NCI-H510A (cell line): ENCODE measurements at places on chromosomes 2 and 18.

- no peak for DNase-seq
Observed at GRCh38 chr2:109185821-109186570, 57.0 kb downstream of the SH3RF3 start.

DNA sequence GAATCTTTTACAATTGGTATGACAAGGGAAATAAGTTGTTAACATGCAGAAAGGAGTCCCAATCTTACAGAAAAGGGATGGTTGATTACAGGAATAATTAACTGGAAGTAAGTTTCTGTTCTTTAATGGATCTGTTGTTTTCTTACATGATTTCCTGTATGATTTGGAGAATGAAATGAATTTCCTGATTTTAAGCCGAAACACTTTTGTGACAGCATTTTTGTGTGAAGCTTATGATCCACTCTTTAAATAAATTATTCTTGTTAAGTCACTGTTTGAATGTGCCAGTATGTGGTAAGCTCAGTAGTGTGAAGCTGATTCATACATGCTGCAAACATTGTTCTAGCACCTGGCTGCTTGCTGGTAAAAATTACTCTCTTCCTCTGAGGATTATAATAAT is 516.2 kb downstream of the DCDC2C start:
- DNase-seq: no peak

DNA sequence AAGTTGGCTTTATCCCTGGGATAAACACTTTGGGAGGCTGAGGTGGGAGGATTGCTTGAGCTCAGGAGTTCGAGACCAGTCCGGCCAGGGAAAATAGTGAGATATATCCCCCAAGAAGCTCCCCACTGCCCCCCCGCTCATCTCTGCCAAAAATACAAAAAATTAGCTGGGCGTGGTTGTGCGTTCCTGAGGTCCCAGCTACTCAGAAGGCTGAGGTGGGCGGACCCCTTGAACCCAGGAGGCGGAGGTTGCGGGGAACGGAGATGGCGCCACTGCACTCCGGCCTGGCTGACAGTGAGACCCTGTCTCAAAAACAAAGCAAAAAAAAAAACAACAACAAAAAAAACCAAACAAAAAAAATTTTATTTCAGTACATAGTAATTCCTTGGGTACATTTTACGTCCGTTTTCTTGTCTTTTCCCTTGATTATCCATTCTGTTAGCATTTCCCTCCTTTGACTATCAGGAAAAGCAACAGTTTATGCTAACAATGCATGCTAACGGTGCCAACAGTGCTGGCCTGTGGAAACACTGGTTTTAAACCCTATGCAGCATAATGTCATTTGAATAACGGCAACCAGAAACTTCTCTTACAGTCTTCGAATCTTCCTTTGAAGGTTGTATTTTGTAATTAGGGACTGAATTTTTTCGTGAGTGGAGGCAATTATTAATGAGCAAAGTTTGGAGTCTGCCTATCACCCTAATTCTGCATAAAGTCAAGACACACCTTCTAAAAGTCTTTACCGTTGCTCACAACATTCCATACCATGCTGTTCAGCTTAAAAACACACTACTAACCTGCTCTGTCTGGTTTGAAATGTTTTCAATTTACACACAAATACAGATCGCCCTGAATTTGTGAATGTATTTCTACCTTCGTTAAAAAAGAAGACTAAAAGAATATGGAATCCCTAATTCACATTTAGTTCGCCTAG is 721 bp upstream of the MIB1 start:
- DNase-seq: no peak

- no peak for DNase-seq
Observed at GRCh38 chr2:210004881-210005280, 2.4 kb downstream of the RPE start.

GRCh38 chr2:64819774-64820688 is 166.3 kb upstream of the SERTAD2 start:
- DNase-seq: no peak

- DNase-seq: no peak
Observed at GRCh38 chr2:136703214-136703613, 62.1 kb upstream of the THSD7B start.

GRCh38 chr2:22450831-22451230 is 934.1 kb upstream of the KLHL29 start:
- no peak for DNase-seq

GRCh38 chr2:45636008-45636407 is 15.5 kb upstream of the PRKCE start:
- DNase-seq: peak; percentile 41

- no peak for DNase-seq
Observed at GRCh38 chr2:212424082-212424481, 114.5 kb downstream of the ERBB4 start.

DNA sequence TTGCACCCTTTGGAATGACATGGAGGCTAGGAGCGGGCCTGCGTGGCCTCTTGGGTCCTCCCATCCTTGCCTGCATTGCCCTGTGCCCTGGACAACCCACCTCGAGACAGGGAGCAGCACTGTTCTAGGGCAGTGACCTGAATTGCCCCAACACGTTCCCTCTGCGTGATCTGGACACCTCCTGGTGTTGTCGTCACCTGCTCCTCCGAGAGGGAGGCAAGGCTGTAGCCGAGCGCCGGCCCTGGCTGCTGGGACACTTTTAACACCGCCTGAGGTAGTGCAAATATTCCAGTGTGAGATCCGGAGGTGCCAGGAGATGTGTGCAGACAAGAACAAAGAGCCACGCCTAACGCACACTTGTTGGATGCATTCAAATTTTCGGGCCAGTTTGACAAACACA is 131.5 kb downstream of the SMAD7 start:
- DNase-seq: no peak

GRCh38 chr18:50937183-50937582 is 30.7 kb upstream of the ELAC1 start:
- no peak for DNase-seq

GRCh38 chr2:9398881-9399780 is 24.2 kb downstream of the ITGB1BP1 start:
- no peak for DNase-seq

DNA sequence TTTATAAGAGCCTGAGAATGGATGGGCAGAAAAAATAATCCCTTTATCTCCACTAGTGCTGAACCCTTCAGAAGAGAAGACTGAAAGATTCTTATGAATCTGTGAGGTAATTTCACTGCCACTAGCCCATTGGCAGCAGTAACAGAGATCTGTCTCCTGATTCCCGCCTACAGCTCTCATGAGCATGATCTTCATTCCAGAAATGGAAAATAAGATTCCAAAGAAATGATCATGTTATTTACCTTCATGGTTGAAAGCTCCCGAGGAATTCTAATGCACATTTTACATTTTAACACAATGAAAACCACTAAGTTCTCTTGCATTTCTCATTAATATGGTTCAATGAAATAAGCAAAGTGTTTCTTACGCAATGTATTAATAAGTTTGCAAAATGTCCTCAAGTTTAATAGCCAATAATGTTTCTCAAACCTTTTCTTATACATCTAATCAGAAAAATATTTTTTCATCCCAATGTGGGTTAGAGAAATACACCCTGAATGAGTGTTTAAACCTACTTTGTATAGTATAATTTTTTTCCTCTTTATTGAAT is 905.6 kb downstream of the TMEM182 start:
- no peak for DNase-seq

- DNase-seq: no peak
Observed at GRCh38 chr2:176917-177316, 86.9 kb downstream of the SH3YL1 start.

- no peak for DNase-seq
Observed at GRCh38 chr18:7727361-7728076, 160.4 kb downstream of the PTPRM start.

- no peak for DNase-seq
Observed at GRCh38 chr18:48320639-48320945, 88.6 kb downstream of the ZBTB7C start.

- DNase-seq: no peak
Observed at GRCh38 chr18:38909972-38910371, 1344.4 kb upstream of the CELF4 start.

GRCh38 chr18:33875029-33875565 is 297.1 kb downstream of the ASXL3 start:
- no peak for DNase-seq

DNA sequence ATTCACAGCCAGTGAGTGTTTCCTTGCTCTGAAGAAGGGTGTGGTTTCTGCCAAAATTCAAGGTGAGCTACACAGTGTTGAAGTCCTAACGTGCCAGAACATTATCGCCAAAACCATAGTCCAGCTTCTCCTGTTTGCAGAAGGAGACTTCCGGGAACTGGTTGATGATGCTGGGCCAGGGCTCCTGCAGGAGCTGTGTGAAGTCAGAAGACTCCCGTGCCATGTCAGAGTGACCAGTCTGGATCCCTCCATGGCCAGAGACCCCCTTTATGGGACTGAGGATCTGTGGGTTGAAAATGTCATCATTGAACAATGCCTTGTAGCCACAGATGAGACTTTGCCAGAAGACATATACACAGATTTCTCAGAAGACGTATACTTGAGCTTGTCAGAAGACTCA is 96.0 kb upstream of the RAB12 start:
- DNase-seq: no peak

DNA sequence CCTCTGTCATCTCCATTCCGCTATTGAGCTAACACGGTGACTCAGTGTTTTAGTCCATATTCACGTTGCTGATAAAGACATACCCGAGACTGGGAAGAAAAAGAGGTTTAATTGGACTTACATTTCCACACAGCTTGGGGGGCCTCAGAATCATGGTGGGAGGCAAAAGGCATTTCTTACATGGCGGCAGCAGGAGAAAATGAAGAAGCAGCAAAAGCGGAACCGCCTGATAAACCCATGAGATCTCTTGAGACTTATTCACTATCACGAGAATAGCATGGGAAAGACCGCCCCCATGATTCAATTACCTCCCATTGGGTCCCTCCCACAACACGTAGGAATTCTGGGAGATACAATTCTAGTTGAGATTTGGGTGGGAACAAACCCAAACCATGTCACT is 22.6 kb upstream of the CXXC1 start:
- DNase-seq: no peak

- DNase-seq: no peak
Observed at GRCh38 chr2:46032996-46033395, 264.2 kb upstream of the EPAS1 start.

DNA sequence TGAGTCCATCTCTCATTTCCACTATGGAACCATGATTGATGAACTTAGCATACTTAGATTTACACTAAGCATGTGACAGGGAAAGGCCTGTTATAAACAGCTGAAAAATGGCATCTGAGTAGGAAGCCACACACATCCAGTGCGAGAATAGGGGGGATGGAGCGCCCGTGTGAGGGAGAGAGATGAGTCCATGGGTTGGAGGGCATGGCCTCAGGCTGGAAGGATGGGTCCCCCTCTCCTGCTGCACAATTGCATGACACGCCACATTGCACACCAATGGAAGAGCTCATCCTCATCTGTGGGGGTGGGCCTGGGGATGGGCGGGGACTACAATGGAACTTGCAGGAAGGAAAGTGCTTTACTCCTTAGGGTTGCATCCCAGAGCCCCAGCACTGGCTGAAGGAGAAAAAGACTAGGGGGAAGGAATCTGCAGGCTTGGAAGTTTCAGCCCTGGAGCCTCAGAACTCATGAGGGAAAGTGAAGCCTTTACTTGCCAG is 46.4 kb upstream of the CXCR4 start:
- no peak for DNase-seq

DNA sequence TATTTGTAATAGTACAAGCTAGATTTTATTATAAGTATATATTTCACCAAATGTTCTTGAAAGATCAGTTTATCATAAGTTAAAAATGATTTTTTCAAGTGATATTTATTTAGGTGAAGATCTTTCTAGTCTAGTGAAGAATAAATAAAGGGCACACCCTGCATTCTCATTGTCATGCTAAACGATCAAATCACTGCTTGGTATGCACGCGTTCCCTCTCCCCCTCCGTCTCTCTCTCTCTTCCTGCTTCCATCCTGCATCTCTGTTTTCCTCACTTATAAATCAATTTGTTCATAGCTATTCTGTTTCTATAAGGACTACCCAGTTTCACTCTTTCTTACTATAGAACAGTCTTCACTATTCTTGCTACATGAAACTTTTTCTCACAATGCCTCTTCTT is 1067.4 kb downstream of the LRP1B start:
- DNase-seq: no peak

- no peak for DNase-seq
Observed at GRCh38 chr2:134721596-134721995, 2.8 kb upstream of the TMEM163 start.

DNA sequence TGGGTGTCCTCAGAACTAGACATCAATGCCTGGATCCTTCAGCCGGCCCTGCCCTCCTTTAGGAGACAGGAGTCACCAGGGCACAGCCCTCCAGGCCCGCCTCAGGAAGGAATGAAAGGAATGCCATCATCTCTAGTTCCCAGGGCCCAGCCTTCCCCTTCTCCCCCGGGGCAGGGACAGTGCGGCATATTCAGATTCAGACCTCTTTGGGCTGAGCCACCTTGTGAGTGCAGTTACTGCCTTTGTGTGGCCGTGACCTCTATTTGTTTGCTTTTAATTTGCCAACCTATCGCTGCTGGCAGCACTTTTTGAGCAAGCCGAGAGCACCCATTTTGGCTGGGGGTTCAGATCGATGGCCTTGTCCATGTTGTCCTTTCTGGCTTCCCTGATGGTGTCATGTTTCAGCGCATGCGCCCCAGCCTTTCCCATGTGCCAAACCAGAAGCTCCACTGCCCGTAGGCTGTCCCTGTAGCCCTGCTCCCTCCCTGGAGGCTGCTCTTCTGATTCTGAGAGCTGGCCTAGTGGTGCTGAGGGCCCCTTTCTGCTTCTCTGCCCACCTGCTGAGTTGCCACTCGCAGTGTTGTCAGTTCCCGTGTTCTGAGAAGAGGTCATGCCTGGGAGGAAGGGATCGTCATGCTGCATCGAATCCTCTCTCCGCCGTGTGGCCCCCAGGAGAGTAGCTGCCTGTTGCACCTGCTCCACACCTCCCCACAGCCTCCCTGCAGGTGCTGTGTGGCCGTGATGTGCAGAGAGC is 10.9 kb downstream of the ANKRD23 start:
- peak; percentile 90 for DNase-seq

DNA sequence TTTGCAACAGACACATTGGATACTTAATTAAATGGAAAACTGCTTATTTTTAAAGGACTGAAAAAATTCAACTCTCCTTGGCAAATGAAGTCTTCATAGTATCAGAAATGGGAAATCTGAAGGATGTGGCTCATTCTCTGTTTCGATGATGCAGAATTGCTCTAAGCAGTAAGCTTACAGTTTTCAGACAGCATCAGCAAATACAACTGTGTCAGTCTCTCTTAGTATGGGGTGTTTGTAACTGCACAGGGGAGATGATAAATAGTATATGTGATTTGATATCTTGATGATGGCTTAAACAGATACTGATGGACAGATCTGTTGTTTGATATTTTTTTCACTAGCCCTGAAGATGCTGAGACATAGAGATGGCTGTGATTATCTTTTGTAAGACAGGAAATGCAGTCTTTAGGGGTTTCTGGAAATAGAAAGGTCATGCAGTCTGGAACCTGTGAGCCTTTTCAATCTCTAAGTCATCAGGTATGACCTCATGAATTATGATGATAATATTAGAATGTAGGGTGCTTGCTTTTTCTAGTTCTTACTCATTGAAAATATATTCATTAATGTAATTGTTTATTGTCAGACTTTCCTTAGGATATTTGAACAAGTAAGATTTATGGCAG is 84.2 kb downstream of the SLC4A10 start:
- DNase-seq: no peak
